CD8-positive, alpha-beta memory T cell (primary cell): ENCODE measurements at places on chromosomes 4 and X. TPM values are rescaled to one million over a fixed set of nuclear protein-coding genes. Genes with fewer than 3 reads are reported as not detected.

FRG2 gene
- total RNA-seq: 0.40 TPM

F8A3 gene
- 13.2 TPM for total RNA-seq

PHOX2B gene
- not detected for total RNA-seq

GAGE1 gene
- not detected for total RNA-seq

EPGN gene
- total RNA-seq: not detected

IL3RA gene
- total RNA-seq: 0.44 TPM

PARM1 gene
- not detected for total RNA-seq

UTP3 gene
- 43.4 TPM for total RNA-seq

WDR17 gene
- 1.0 TPM for total RNA-seq

HPGD gene
- total RNA-seq: 1.4 TPM

HPGDS gene
- total RNA-seq: 0.57 TPM
